ENCODE measurements at places on chromosomes 13 and 19.

DNA sequence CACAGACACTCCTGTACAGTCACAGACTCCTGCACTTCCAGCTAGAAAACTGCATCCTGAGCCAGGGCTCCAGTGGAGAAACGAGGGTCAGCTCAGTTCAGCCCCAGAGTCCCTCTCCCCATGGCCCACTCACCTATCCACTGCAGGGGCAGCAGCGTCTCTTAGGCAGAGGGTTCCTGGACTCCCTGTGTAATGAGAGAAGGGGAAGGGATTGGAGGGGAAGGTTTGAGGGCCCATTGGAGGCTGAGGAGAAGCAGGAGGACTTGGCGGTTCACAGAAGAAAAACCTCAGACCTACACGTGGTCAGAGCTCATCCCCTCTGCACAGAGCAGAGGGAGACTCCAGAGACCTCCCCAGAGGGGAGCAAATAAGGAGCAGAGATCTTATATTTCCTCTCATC lies 9.2 kb upstream of the CEACAM18 start:
- no peak for DNase-seq

- peak; percentile 22 for DNase-seq
Measured at GRCh38 chr13:102571075-102571474, 25.7 kb upstream of the TPP2 start.

GRCh38 chr13:79992111-79992510 lies 348.8 kb downstream of the SPRY2 start:
- no peak for DNase-seq

GRCh38 chr19:18514800-18515682 lies 6.8 kb downstream of the ELL start:
- peak; percentile 62 for DNase-seq

DNA sequence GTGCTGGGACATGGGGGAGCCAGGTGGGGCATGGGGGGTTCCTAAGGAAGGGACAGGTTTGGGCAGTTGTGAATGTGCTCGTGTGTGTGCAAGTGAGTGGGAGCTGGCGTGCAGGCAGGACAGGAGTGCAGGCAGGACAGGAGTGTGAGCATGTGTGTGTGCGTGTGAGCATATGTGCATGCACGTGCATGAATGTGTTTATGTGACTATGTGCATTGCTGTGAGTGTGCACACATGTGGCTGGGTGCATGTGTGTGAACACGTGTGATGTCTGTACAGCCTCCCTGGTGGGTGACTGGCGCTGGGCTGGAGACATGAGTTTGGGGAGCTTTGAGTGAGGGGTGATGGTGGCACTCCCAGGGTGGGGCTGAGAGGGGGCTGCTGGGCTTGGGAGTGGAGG lies 33.4 kb downstream of the CRTC1 start:
- DNase-seq: no peak

- DNase-seq: no peak
Measured at GRCh38 chr13:51768378-51768921, 35.5 kb downstream of the DHRS12 start.

GRCh38 chr19:55336101-55336500 lies 3.6 kb upstream of the KMT5C start:
- peak; percentile 50 for DNase-seq

- DNase-seq: peak; percentile 29
Measured at GRCh38 chr13:79973533-79973963, 367.4 kb downstream of the SPRY2 start.

- no peak for DNase-seq
Measured at GRCh38 chr19:585551-586110, 4.0 kb upstream of the HCN2 start.

DNA sequence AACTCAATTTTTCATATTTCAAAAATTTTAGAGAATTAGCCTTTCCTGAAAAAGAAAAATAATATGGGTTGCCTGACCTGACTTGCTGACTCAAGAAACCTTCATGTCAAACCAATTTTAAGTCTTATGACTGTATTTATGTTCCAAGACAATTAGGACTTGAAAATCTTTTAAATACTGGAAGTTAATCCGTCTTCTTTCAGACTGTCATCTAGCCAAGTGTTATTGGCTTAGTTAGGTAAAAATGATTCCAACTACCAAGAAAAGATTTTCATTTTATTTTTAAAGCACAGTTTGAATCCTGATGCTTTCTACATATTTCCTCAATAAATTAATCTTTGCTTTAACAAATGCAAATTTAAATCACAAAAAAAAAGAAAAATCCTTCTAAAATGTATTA lies 337.6 kb downstream of the SLITRK6 start:
- DNase-seq: no peak

DNA sequence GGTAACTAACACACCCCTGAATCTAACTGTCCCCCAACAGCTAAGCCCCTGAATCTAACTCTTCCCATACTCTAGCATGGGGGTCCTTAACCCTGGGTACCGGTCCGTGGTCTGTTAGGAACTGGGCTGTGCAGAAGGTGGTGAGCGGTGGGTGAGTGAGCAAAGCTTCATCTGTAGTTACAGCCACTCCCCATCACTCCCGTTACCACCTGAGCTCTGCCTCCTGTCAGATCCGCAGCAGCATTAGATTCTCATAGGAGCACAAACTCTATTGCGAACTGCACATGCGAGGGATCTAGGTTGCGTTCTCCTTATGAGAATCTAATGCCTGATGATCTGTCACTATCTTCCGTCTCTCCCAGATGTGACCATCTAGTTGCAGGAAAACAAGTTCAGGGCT lies 6.2 kb upstream of the PHLDB3 start:
- DNase-seq: no peak

GRCh38 chr13:73998631-73999030 lies 135.6 kb downstream of the KLF12 start:
- no peak for DNase-seq

GRCh38 chr13:74062933-74063332 lies 71.3 kb downstream of the KLF12 start:
- no peak for DNase-seq

- DNase-seq: no peak
Measured at GRCh38 chr13:74560325-74560724, 426.1 kb upstream of the KLF12 start.

GRCh38 chr13:36030670-36031331 lies 100.4 kb downstream of the DCLK1 start:
- peak; percentile 8 for DNase-seq

DNA sequence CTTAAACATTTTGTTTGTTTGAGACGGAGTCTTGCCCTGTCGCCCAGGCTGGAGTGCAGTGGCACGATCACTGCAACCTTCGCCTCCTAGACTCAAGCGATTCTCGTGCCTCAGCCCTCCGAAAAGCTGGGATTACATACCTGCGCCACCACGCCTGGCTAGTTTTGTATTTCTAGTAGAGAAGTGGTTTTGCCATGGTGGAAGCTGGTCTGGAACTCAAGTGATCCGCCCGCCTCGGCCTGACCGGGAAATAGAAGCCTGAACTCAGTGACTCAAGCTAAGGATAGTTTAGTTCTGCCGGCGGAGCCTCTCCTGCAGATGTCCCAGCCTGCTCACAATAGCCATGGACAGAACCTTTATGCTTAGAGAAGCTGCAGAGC lies 53.0 kb upstream of the ZNF254 start:
- peak; percentile 71 for DNase-seq

DNA sequence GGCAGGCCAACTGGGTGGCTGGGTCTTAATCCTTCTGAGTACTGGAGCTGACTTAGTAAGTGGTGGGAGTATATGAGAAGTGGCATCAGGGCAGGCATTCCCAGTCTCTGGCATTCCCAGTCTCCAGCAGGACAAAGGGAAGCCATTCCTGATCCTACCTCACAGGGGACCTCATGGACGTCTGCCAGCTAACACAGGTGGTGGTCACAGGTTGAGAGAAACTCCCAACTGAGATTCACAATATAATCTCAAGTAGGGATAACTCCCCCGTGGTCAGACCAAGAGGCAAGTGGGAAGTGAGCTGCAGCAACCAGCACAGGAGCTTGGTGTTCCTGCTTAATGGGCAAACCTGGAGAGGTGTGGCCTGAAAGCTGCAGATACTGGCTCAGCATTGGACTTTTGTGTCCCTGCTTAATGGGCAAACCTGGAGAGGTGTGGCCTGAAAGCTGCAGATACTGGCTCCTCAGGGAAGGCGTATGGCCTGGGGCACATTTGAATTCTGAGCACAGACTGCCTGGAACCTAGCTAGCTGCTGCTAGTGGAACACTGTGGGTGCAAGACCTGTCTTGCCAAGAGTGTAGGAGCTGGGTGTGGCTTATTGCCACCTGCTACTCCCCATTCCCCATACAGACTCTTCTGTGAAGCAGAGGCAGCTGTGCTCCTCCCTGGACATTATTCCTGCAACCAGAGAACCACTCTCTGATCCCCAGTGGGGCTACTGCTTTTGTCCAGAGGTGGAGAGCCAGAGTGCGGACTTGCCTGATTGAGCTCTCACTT lies 25.9 kb upstream of the OR10H2 start:
- no peak for DNase-seq

GRCh38 chr13:23673354-23673753 lies 103.1 kb downstream of the TNFRSF19 start:
- peak; percentile 93 for DNase-seq

DNA sequence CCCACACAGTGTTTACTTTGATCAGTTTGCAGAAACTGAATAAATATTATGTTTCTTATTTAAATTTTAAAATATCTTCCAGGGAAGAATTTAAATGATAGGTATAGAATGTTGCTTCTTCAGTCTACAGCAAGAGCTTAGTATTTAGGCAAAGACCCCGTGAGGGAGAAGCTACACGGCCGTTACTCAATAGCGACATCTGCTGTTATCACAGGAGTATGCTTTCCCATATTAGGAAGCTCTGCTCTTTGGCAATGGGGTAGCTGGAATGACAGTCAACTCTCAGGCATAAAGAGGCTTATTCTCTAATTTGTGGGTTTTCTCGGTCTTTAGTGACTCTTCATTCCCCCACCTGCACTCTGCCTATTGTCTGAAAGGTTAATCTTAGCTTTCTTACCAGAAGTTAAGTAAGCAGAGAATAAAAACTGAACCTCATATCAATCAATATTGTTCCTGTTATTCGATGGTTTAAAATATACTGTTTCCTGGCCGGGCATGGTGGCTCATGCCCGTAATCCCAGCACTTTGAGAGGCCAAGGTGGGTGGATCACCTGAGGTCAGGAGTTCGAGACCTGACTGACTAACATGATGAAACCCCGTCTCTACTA lies 13.2 kb upstream of the LHFPL6 start:
- peak; percentile 74 for DNase-seq

DNA sequence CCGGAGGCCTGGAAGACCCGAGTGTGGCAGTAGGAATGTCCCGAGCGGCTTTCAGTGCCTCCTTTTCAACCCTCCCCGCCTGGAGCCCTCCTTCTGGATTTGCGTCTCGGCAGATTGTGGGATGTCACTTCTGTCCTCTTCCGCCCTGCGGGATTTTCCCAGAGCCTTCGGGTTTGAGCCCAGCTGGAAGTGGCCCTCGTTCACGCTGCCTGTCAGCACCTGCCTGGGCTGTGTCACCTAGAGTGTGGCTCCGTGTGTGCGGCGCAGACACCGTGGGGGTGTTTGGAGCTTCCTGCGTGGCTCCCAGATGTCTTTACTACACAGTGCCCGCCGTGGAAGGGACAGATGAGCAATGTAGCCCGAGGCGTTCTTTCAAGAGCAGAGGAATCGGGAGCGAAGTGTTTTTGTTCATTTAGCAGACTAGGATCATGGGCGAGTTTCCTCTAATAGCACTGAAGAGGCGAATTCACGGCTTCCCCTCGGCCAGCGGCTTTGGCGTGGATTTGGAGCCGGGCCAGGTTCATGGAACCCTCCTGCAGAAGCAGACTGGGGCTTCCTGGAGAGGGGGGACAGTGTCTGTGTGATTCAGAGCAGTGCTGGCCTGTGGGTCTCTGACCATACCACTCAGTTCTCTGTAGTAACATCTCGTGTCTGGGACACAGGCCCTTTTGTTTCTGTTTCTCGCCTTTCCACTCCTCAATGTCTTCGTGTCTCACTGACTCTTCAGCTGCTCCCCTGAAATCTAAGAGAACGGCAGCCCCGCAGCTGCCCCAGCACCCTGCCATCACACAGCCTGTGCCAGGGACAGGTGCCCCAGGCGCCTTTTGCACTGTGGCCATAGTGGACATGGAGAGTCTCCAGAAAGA lies 68.0 kb downstream of the KDM4B start:
- peak; percentile 80 for DNase-seq

- peak; percentile 67 for DNase-seq
Measured at GRCh38 chr13:110592665-110593064, 22.7 kb upstream of the NAXD start.

Measured in ELR (cell line).